ENCODE measurements at places on chromosomes 2 and 18. TPM values are rescaled to one million over a fixed set of nuclear protein-coding genes. Genes with fewer than 3 reads are reported as not detected.

The DSC1 gene
- total RNA-seq = not detected

The ASIC4 gene
- not detected for total RNA-seq

The CABYR gene
- 0.16 TPM for total RNA-seq

The HOXD9 gene
- not detected for total RNA-seq

The RNMT gene
- 54.3 TPM for total RNA-seq

The TRIM54 gene
- total RNA-seq = 0.25 TPM

GRCh38 chr2:64260817-64261216 lies 116.6 kb upstream of the PELI1 start:
- H3K27ac ChIP-seq = no peak overlapping the region
- H3K36me3 ChIP-seq = no peaks in the 10 kb centered on the region
- H3K27me3 ChIP-seq = peaks cover 12% of the 10 kb centered on the region
- peaks cover 7% of the 10 kb centered on the region for H3K4me1 ChIP-seq

- no peak for DNase-seq
- peaks cover 8% of the 10 kb centered on the region for H3K27me3 ChIP-seq
- no peaks in the 10 kb centered on the region for H3K36me3 ChIP-seq
- no peaks in the 10 kb centered on the region for H3K4me1 ChIP-seq
- H3K4me3 ChIP-seq = no peak overlapping the region
- H3K27ac ChIP-seq = no peak overlapping the region
These were observed 74.0 kb downstream of the CMPK2 start for GRCh38 chr2:6791682-6792081.

- H3K36me3 ChIP-seq = no peaks in the 10 kb centered on the region
- no peak for DNase-seq
- H3K27me3 ChIP-seq = no peaks in the 10 kb centered on the region
- no peak overlapping the region for H3K4me3 ChIP-seq
These were observed 351.7 kb downstream of the RAD51AP2 start for GRCh38 chr2:17166506-17166905.

DNA sequence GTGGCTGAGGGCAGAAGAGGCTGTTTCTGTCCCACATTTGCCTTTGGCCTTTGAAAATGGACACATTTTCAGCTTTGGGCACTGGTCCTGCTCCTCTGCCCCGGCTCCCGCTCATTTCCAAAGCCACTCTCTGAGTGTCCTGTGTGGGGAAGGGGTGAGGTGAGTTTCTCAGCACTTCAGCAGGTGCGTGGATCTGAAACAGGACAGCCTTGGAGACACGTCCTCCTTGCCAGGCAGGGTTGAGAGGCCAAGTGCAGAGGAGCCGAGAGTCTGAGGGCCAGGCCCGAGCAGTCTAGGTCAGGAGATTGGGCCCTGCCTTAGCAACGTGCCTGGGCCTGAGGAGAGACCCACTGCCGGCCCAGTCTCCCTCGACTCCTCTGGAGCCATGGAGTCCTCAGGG lies 21.9 kb upstream of the ALPI start:
- DNase-seq = no peak
- no peak overlapping the region for H3K27ac ChIP-seq
- no peak overlapping the region for H3K4me3 ChIP-seq
- H3K4me1 ChIP-seq = no peaks in the 10 kb centered on the region
- H3K27me3 ChIP-seq = peaks cover 1% of the 10 kb centered on the region

GRCh38 chr18:78741381-78742217 lies 238.0 kb upstream of the SALL3 start:
- no peaks in the 10 kb centered on the region for H3K4me1 ChIP-seq
- H3K27ac ChIP-seq = no peak overlapping the region
- no peaks in the 10 kb centered on the region for H3K36me3 ChIP-seq
- H3K4me3 ChIP-seq = no peak overlapping the region
- no peak for DNase-seq
- no peaks in the 10 kb centered on the region for H3K27me3 ChIP-seq

DNA sequence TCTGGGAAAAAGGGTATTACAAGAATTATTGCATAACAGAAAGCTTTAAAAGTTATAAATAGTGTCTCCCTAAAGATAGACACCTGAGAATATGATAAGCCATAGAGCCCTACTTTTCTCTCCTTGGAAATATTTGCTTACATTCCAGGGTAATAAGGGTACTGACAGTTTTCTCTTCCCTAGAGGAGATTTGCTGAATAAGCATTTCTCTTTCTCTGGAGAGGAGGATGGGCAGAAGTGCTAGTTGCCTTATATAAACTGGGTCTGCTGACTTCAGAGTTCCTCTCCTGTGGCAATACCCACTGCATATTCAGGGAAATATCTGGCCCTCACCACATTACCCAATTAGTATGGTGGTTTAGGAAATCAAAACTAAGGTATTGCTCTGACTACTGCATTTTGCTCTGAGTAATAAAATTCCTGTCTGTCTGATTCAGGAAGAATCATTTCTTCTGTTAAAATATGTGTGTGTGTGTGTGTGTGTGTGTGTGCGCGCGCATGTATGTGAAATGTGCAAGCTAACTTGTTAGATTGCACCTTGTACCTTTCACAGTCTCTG lies 1391.3 kb downstream of the DSC3 start:
- no peaks in the 10 kb centered on the region for H3K27me3 ChIP-seq
- DNase-seq = no peak
- H3K27ac ChIP-seq = no peak overlapping the region
- no peak overlapping the region for H3K4me3 ChIP-seq

DNA sequence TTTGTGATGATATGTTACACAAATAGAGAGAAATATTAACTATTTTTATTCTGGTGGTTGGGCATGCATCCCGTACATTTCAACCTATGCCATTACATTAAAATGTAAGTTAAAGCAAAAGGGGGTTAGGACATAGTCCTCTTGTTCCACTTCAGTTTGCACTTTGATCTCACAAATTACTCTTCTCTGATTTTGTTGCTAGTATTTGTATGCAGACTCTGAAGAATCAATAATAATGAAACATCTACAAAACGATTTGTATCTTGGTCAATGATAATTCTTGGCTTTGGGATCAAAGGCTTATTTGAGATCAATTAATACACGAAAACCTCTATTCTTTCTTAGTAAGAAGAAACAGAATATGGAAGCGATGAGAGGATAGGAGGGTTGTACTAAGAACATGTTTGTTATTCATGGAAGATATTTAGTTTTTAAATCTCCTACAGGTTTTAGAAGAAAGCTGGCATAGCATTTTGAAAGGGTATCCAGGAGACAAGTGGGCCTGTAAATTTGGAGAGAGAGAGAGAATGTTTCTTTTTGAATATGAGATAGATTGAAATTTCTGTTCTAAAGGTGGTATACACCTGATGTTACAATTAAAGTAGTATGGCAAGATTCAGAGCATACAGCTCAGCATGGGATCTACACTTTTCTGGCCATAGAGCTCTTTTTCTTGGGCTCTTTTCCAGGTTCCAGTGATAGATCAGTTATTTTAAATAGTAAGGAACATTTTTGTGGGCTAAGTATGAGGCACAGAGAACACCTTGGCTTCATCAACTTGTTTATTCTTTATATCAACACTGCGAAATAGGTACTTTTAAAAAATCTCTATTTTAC lies 347.9 kb downstream of the PTPRM start:
- no peaks in the 10 kb centered on the region for H3K4me1 ChIP-seq
- no peak for DNase-seq
- no peak overlapping the region for H3K27ac ChIP-seq

DNA sequence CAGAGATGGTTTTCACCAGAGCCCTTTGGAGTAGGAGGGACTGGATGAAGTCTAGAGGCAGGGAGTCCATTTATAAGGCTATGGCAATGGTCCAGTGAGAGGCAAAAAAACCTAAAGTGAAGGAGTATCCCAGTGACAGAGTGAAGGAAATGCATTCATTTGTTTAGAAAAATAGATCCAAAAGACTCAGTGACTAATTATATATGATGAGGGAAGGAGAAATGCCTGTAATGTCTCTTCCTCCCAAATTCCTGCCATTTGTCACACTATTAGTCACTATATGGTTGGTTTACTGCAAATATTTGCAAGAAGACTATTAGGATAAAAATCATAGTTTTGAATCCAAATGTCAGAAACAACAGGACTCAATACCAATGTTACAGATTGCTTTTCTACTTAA lies 104.2 kb downstream of the ZNF521 start:
- no peak for DNase-seq
- no peaks in the 10 kb centered on the region for H3K4me1 ChIP-seq
- H3K4me3 ChIP-seq = no peak overlapping the region
- H3K27ac ChIP-seq = no peak overlapping the region
- H3K36me3 ChIP-seq = no peaks in the 10 kb centered on the region

GRCh38 chr2:11029136-11029535 lies 117.4 kb downstream of the KCNF1 start:
- no peak overlapping the region for H3K4me3 ChIP-seq
- no peaks in the 10 kb centered on the region for H3K4me1 ChIP-seq
- peaks cover 5% of the 10 kb centered on the region for H3K27me3 ChIP-seq
- no peak for DNase-seq
- H3K36me3 ChIP-seq = no peaks in the 10 kb centered on the region
- no peak overlapping the region for H3K27ac ChIP-seq

DNA sequence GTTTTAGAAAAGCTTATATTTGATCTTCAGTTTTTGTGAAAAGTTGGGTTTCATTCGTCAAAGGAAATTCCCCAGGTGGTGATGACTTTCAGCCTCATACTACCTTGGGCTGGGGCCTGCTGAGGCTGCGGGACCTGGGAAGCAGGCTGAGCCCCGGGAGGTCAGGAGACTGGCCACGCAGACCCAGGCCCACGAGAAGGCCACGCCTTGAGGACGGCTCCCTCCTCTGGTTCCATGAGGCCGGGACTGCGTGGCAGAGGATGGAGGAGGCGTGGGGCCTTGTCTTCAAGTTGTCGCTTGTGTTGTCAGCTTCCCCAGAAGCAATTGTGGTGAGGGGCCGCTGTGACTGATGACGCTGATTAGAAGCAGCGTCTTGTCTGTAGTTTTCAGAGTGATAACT lies 11.8 kb downstream of the CNDP2 start:
- no peaks in the 10 kb centered on the region for H3K27me3 ChIP-seq
- no peak overlapping the region for H3K4me3 ChIP-seq
- peaks cover 81% of the 10 kb centered on the region for H3K36me3 ChIP-seq
